ENCODE measurements at places on chromosomes 3 and 15.

- no peak for DNase-seq
Observed at GRCh38 chr3:79869461-79870312, 101.9 kb upstream of the ROBO1 start.

GRCh38 chr3:123110282-123110975 is 43.6 kb downstream of the PDIA5 start:
- DNase-seq = no peak

GRCh38 chr15:92883163-92883875 is 16.8 kb upstream of the CHD2 start:
- no peak for DNase-seq

DNA sequence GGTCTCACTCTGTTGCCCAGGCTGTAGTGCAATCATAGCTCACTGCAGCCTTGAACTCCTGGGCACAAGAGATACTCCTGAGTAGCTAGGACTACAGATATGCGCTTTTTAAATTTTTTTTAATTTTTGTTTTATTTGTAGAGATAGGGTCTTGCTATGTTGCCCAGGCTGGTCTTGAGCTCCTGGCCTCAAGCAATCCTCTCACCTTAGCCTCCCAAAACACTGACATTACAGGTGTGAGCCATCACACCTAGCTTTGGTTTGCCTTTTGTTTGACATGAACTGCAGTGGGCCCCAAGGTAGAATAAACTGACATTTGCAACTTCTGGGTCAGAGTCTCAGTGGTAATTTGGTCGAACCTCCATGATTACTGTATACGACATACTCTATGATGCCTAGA is 7.9 kb upstream of the GLB1 start:
- DNase-seq = no peak

GRCh38 chr3:46944191-46944590 is 32.4 kb downstream of the CCDC12 start:
- DNase-seq = no peak

GRCh38 chr3:13572926-13573623 is 24.1 kb downstream of the FBLN2 start:
- DNase-seq = no peak

- no peak for DNase-seq
Observed at GRCh38 chr15:74188216-74188615, 14.4 kb downstream of the STRA6 start.

DNA sequence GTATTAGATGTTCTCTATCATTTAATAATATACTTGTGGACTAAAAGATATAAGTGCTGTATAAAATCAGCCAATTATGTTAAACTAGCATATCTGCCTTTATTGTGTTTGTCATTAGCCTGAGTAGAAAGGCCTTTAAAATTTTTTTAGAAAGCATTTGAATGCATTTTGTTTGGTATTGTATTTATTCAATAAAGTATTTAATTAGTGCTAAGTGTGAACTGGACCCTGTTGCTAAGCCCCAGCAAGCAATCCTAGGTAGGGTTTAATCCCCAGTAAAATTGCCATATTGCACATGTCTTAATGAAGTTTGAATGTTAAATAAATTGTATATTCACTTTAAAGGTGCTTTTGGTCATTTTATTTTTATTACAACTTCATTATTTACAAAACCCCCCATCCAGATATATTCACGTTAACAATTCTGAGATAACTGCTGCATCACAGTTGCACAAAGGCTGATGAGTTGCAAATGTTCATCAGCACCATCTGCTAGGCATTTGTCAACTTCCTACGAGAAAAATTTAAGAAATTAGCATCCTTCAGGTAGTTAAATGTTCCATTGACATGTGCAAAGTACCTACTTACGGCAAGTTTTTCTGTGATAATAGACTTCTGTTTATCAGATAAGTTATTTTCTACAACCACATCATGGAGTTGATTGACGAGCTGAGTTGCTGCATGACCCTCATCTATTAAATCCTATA is 6.3 kb downstream of the EIF4A2 start:
- DNase-seq = no peak

GRCh38 chr3:88984256-88984655 is 123.2 kb upstream of the EPHA3 start:
- DNase-seq = no peak

GRCh38 chr3:133835418-133835743 is 29.8 kb downstream of the SRPRB start:
- DNase-seq = no peak

DNA sequence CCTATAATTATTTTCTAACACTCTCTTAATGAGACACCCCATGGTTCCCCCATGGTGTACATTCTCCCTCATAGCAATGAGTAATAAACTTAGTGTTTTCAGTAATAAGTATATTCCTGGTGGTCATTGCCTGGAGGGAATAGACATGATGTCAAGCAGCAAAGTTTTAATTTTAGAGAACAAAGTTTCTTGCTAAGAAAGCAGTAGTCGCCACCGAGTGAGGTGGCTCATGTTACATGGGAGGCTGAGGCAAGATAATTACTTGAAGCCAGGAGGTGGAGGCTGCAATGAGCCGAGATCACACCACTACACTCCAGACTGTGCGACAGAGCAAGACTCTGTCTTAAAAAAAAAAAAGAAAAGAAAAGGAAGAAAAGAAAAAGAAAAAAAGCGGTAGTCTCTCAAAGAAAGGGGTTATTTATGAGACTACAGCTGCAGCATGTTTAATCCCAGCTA is 2.4 kb upstream of the ELP6 start:
- no peak for DNase-seq

DNA sequence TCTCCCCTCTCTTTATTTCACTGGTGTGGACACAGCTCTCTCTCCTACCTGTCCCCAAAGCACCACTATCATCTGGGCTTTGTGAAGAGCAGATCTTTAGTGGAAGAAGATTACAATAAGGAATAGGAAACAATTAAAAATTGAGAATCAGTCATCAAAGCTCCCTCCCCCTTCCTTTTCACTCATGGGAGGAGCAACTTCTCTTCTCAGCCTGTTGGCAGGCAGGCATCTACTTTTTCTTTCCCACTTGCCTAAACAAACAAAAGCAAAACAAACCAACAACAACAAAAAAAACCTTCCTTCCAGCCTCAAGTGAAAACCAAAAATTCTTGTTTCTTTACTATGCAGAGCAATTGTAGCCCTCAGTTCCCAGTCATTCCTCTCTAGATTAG is 125.5 kb upstream of the BHLHE40 start:
- no peak for DNase-seq

- DNase-seq = no peak
Observed at GRCh38 chr3:80643421-80643820, 875.6 kb upstream of the ROBO1 start.

- no peak for DNase-seq
Observed at GRCh38 chr3:72413228-72413627, 435.0 kb downstream of the SHQ1 start.

DNA sequence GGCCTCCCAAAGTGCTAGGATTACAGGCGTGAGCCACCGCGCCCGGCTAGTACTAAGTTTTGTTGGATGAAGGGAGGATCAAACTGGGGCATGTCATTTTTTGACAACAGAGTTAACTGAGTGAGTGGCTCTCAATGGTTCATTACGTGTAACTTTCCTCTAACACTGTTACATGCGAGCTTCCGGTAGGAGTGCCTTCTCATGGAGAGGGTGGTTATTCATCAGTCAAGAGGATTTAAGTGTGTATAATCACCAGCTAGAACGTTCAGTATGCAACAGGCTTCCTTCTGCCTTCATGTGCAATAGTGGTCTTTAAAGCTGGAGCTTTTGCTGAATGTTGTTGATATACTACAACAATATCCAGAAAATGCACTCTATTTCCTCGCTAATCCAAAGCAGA is 19.1 kb upstream of the GOLGA8A start:
- DNase-seq = no peak

- DNase-seq = no peak
Observed at GRCh38 chr3:116734243-116734642, 24.7 kb downstream of the TUSC7 start.

GRCh38 chr3:67059443-67059842 is 61.3 kb downstream of the KBTBD8 start:
- DNase-seq = no peak

DNA sequence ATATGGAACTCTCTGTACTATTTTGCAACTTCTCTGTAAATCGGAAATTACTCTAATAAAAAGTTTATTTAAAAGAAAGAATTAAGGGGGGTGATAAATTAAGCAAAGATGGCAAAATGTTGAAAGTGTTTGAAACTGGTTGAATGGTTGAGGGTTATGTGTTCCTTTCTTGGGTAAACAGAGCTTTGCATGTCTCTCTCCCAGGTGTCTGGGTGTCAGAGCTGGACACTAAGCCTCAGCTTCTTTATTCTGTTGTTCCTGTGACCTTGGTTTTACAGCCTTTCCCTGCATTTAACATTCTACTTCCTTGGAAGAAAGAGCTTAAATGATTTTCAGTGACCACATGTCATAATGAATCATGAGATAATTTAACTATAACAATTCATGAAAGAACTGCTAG is 7.2 kb downstream of the GPR171 start:
- DNase-seq = no peak
